ENCODE measurements at places on chromosomes 6 and 20.

- DNase-seq: no peak
Measured at GRCh38 chr6:90370493-90370959, 73.9 kb upstream of the BACH2 start.

- no peak for DNase-seq
Measured at GRCh38 chr6:6736791-6737654, 148.5 kb downstream of the LY86 start.

DNA sequence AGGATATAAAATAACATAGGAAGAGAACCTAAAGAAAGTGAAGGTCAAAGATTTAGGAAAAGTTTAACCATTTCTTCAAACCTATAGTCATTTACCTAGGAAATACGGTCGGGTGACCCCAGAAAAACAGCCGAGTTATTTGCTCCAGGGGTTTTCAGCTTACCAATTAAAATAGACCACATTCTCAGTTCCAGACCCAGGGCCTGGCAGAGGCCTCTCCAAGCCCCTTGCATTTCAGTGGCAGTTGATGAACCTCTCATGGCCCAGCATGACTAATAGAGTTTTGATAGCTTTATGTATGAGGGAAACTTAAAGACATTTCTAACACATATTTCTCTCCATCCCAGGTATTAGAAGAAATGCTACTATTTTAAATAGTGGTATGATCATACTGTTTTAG lies 113.5 kb downstream of the OGFRL1 start:
- no peak for DNase-seq

DNA sequence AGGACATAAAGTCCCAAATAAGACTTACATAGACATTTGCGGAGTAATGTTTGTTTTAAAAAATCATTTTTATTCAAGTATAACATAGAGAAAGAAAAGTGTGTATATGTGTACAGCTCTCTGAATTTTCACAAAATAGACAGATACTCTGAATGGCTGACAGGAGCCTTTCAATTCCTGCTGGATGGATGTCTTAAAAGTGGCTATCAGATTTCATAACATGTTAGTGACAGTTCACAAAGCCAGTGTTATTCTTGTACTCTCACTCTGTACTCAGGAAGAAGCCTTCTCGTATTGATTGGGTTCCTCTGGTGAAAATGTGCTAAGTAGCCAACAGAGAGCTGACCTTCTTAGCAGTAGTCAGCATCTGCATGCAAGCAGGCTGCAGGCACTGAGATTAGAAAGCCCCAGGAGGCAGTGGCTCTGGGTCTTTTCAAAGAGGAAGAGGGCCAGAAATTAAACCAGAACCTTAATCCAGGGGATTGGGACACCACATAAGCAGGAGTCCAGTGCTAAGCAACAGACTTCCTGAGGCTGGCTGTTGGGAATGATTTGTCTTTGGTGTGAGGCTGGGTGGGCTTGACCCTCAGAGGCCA lies 19.7 kb downstream of the SLC17A4 start:
- no peak for DNase-seq

GRCh38 chr6:51141080-51141479 lies 322.4 kb downstream of the TFAP2B start:
- DNase-seq: no peak

- no peak for DNase-seq
Measured at GRCh38 chr6:37731888-37732287, 34.2 kb upstream of the MDGA1 start.
